ENCODE measurements at places on chromosomes 2 and 18. TPM values are rescaled to one million over a fixed set of nuclear protein-coding genes. Genes with fewer than 3 reads are reported as not detected.
A peak's percentile ranks its signal among the peaks of the same experiment; 100 is the strongest.

GRCh38 chr2:102632380-102633175, 13.2 kb downstream of the SLC9A2 start:
- no peak for DNase-seq

DNA sequence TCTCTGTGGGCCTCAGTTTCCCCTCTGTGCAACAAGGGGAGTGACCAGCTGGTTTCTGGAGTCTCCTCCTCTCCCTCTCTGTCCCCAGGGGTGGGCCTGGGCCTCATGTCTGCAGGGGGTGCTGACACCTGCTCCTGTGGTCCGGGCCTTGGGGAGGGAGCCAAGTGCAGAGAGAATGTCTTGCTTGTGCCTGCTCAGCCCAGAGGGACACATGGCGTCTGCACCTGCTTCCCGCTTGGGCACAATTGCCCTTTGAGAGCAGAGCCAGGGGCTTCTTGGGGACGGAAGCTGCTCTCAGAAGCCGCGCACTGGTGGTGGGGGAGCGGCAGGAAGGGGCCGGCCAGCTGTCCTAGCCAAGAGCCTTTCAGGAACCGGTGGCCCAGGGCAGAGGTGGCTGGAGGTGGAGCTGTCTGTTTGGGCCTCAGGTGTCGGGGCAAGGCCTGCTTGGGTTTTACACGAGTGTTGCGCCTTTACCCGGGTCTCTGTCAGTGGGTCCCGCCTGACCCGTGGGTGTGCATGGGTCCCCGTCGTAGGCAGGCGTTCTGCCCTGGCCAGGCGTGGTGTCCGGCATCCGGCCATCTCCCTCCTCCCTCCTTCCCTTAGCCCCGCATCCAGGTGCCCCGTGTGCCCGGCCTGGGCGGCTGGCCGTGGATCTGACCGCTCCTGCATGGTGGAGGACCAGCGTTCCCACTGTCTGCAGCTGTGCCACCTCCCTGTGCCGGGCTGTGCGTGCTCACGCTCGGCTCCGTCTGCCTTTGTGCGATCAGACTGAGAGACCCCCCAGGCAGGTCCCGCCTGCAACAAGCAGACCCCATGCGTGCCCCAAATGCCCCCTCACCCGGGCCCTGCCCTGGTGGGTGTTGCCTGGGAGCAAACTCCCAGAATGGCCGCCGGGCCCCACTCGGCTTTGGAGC, 4.0 kb downstream of the NEU4 start:
- no peak for DNase-seq

DNA sequence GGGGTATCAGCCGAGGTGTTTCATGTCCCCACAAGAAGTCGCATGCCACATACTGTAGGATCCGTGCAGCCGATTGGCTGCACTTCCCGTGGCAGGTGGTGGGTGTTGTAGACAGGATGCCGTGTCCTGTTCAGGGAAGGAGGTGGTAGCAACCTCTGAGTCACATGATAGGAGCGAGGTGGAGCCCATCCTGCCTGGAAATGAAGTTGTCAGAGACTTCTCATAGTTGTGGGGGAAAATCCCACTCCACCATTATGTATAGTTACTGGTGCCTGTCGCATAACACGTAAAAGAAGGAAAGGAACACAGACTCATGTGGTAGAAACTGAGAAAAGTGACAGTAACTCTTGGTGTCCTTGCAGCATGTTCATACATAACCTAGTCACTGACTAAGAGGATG, 91.4 kb upstream of the IL1R2 start:
- DNase-seq: peak; percentile 42

DNA sequence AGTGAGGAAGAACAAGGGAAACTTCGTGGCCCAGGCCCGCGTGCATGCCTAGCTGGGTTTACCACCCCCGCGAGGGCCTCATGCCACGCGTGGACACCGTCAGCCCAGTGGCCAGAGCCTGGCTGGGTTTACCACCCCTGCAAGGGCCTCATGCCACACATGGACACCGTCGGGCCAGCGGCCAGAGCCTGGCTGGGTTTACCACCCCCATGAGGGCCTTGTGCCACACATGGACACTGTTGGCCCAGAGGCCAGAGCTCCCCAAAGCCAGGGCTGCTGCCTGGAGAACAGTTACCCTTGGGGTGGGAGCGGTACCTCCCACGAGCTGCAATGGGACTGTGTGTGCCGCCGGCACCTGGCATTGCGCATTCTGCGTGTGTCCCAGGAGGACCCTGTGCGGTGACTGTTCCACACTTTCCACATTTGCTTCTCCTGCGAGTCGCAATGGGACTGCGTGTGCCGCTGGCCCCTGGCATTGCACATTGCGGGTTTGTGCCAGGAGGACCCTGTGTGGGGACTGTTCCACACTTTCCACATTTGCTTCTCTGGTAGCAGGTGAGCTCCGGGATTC, 105.6 kb upstream of the CTDP1 start:
- no peak for DNase-seq

- DNase-seq: no peak
These were observed 94.7 kb upstream of the SP3 start for GRCh38 chr2:174059884-174060244.

DNA sequence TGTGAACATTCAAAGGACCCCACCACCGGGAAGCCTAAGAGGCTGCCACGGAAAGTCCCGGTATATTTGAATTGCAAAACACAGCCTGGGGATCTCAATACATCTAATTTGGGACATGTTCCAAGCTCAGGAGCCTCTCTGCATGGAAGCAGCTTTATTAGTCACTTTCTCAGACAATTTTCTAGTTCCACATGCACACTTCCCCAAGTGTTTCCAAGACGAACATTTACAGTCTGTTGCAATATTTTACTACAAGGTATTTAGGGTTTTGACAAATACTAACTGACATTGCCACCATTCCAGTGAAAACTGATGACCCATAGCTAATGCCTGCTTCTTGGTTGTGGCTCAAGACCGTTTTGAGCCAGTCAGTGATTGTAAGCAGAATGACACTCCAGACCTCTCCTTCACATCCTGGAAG, 145.3 kb downstream of the NCKAP5 start:
- DNase-seq: no peak

DNA sequence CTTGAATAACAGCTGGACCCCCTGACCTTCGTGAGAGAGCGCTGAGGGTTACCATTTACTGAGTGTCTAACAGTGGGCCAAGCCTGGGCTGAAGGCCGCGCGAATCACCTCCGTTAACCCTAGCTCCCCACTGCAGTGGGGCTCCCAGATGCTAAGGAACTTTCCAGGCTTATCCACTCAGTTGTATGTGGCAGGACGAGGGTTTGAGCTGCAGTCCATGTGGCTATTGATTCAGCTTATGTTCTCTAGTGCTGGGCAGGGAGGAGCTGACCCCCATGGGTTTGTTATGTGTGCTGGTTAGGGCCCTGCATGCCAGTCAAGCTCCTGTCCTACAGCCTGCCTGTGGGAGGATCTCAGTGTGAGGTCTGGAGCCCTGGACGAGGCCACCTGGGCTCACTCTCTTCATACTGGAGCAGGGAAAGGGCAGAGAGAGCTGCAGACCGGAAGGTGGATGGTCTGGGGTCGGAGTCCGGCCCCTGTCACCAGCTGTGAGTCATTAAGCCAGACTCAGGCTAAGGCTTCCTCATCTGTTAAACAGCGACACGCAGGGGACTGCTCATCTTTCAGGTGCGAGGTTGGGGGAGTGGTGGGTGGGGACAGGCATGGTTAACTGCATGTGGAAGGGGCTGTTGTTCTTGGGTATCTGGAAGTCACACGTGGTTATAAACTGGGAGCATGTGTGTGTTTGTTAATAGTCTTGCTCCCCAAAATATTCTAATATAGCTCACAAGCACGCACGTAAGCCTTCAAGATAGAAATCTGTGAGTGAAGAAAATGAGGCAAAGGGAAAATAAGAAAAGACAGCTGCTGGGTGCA, 6.6 kb downstream of the PSD4 start:
- DNase-seq: peak; percentile 52

GRCh38 chr2:241860184-241861078, 1.7 kb upstream of the PDCD1 start:
- no peak for DNase-seq

The ZNF396 gene
- 0.38 TPM for total RNA-seq

The SERPINB2 gene
- not detected for total RNA-seq

The LYG2 gene
- not detected for total RNA-seq
